ENCODE measurements at places on chromosomes 1 and 21.

DNA sequence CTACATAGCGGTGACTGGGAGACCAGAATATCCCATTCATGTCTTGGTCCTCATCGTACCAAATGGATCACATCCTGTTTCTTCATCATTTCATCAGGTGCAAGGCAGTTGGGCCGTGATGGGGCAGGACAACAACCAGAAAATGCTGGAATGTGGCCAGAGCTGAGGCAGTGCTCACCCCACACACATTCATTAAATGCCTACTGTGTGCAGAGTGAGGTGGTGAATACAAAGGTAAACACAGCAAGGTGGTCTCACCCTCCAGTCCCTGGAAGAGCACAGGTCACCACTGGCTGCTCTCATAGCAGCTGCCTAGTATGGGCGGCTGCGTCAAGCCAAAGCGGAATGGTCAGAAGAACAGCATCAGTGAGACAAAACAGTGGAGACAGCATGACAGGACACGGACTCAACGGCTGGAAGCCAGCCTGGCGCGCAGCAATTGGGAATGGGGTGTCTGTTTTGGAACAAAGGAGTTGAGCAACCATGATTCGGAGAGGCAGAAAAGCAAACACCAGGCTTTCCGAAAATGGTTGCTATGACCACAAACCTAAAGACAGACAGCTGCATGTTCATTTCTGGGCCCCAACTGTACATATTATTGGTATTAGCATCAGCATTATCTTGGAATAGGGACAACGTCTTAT lies 5.6 kb upstream of the ADAMTSL4 start:
- DNase-seq = no peak

DNA sequence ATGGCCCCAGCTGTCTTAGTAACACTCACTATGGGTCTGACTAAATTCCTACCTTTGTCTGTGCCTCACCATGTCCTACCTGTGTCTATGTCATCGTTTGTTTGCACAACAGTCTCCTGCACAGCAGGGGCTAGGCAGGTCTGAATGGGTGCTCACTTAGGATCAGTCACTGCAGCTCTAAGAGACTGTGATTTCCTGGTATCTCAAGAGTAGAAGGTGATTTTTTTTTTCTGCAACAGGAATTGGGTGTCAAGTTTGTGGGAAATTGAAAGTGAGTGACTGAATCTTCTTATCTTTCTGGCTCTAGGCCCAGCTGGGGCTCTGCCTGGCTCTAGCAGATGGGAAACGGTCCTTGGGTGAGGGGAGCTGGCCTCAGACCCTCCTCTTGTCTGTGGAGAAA lies 46.4 kb upstream of the TRABD2B start:
- DNase-seq = no peak

DNA sequence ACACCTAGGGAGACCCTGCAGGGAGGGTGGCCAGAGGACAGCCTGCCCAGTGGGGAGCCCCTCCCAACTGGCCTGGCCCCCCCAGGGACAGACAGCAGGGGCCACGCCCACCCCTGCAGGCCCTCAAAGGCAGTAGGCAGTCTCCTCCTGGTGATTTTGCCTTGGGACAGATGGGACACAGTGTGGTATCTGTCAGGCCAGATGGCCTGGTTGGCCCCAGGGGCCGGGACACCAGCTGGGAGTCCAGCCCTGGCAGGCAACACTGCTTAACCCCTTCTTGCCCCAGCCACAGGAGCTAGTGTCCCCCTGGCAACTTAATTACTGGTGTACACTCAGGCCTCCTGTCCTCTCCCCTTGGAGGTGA lies 17.8 kb downstream of the IFFO2 start:
- DNase-seq = no peak

DNA sequence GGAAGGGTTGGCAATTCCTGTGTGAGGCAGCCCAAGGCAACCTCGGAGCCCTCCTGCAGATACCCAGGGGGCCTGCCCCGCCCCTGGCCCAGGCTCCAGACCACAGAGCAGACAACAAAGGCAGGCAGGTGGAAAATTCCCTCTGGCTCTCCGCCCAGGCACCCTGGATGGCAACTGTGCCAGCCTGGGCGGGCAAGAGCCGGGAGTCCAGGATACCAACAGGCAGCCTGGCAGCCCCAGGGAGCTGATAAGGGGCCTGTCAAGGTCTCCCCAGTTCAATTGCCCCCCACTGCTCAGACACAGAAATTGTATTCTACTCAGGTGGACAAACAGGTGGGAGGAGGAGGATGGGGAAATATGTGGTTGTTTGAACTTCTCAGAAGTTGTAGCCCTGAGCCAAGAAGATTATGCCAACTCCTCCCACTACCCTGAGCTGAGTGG lies 15.4 kb upstream of the GPR37L1 start:
- peak; percentile 66 for DNase-seq

- DNase-seq = no peak
Observed at GRCh38 chr21:41750051-41750450, 16.8 kb downstream of the RIPK4 start.

DNA sequence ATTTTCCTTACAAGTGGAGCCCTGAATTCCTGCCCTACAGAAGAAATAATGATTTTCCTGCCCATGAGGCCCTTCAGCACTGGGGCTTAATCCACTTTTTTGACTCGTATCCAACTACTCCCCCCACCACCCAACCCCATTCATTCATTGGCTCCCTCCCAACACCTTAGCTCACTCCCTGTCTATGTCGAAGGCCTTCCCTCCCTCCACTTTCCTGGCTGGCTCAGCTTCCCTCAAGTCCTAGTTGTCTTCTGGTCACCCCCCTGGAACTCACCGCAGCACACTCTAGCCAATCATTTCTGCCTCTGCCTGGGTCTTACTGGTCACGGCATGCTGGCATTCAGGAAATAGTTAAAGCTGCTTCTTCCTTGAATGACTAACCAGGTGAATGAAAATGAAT lies 118.9 kb downstream of the PGBD5 start:
- DNase-seq = no peak

- no peak for DNase-seq
Observed at GRCh38 chr1:156751451-156751756, at the start of gene HDGF. HDGF (minus strand) TSS chr1:156751675; CDS start chr1:156751429, 246 bp downstream.

GRCh38 chr1:26582836-26583460 lies 53.4 kb downstream of the RPS6KA1 start:
- DNase-seq = peak; percentile 84

GRCh38 chr1:27031235-27032118 lies 18.8 kb upstream of the TENT5B start:
- peak; percentile 75 for DNase-seq

DNA sequence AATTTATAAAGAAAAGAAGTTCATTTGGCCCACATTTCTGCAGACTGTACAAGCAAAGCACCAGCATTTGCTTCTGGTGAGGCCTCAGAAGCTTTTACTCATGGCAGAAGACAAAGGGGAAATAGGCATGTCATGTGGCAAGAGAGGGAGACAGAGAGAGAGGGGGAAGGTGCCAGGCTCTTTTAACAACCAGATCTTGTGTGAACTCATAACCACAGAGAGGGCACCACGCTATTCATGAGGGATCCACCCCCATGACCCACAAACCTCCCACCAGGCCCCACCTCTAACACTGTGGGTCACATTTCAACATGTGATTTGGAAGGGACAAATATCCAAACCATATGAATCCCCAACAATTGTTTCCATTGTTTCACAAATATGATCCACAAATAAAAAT lies 467.9 kb downstream of the SIPA1L2 start:
- no peak for DNase-seq

GRCh38 chr1:207815913-207816291 lies 64.0 kb downstream of the CD46 start:
- DNase-seq = peak; percentile 24

GRCh38 chr1:99331636-99332035 lies 67.3 kb downstream of the PLPPR4 start:
- no peak for DNase-seq

DNA sequence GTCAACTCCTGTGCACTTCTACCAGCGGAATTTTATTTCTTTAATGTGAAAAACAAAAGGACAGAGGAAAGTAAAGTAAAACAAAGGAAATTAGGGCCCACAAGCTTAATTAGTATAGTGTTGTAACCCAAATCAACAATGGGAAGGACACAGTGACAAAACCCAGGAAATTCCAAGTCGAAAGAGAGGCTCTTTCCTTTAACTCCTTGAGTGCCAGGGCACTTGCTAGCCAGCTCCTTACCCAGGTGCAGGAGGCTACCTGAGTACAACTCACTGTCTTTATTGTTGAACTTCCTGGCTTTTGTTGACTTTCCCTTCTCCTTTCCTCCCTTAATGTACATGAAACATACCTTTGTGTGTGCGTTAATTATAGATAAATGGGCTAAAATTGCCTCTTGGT lies 55.0 kb downstream of the PEX14 start:
- DNase-seq = no peak

DNA sequence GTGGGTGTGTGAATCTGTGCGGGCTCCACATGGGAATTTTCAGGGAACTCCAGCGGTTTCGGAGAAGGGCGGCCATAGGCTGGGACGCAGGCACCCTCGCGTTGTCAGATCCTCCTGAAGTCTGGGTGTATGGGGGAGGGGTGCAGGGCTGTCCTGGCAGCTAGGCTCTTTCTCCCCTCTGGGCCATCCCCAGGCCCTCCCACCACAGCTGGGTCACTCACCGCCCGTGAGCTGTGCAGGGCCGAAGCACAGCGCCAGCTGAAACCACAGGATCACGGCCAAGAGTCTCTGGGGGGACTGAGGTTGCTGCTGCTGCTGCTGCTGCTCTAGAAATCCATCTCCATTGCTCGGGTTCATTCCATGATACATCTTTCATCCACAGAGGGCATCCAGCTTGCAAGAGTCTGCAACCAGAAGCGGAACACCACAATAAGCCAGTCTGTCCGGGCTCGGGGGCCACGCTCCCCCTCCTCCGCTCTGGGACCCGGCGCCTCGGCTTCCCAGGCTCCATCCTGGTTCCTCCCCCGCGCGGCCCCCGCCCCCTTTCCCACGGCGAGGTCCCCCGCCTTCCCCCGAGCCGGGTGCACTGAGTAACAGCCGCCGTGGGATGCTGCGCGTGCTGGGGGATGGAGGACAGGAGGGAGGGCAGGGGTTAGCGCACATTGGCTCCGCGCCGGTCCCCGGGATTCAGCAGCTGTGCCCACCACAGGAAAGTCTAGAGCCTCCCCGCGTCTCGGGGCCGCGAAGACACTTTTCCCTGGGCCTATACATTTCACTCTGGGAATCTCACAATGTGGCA lies 720 bp downstream of the SUSD4 start:
- no peak for DNase-seq

GRCh38 chr1:154179946-154180687 lies 11.8 kb downstream of the TPM3 start:
- no peak for DNase-seq

- DNase-seq = no peak
Observed at GRCh38 chr1:221856228-221857093, 114.6 kb upstream of the DUSP10 start.

DNA sequence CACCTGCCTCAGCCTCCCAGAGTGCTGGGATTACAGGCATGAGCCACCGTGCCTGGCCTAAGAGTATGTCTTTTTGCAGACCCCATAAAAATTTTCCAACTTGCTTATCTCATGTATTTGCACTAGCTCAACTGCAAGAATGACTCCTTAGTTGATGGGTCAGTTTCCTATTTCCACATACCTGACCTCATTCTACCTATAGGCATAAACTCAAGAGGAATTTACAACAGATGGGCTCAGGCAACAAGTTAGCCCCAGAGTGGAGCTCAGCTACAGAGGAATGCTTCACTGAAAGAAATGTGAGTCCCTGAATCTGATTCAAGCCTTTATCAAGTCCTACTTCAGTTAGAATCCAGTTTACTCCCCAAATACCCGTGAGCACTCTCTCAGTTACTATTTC lies 5.3 kb upstream of the SLC37A1 start:
- DNase-seq = no peak

DNA sequence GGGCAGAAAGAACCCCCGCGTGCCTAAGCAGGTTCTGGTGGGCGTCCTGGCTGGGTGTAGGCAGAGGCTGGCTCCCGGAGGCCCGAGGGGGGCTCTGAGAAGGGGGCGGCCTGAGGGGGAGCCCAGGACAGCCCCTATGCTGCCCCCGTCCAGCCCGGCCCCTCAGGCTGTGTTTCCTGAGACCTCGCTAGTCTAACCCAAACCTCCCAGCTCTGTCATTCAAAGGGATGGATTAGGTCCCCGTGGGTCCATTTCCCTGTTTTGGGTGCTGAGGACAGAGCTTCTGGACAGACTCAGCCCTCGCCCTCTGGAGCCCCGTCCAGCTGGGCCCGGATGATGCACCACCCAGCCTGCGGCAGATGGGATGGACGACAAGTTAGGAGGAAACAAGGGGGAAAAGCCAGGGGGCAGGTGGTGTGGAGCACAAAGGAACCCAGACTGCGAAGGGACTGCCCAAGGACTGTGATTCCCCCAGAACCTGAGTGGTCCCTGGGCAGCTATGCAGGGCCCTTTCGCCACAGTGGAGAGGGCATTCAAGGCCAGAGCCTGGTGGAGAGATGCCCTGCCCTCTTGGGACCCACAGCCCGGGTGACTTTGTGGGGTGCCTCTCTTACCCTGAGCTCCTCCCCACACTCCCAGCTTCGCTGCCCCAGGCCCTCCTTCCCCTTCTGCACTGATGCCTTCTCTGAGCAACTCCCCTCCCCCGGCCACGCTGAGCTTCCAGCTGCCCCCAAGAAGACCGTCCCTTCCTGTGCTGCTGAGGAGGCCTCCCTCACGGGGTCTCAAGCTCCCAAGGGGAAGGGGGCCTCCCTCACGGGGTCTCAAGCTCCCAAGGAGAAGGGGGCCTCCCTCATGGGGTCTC lies 2.8 kb downstream of the HES4 start:
- no peak for DNase-seq

GRCh38 chr1:184365699-184366098 lies 21.1 kb upstream of the C1orf21 start:
- DNase-seq = no peak

DNA sequence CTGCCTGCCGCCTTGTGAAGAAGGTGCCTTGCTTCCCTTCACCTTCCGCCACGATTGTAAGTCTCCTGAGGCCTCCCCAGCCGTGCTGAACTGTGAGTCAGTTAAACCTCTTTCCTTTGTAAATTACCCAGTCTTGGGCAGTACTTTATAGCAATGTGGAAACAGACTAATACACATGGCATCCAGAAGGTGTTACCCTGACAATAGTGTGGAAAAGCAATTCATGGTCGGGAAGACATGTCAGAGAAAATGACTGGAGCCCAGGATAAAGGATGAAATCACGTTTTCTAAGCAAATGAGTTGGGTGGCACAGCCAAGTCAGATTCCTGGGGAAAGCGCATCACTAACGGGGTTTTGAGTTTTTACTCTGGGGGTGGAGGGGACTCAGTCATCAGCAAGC lies 76.4 kb downstream of the HLCS start:
- no peak for DNase-seq

DNA sequence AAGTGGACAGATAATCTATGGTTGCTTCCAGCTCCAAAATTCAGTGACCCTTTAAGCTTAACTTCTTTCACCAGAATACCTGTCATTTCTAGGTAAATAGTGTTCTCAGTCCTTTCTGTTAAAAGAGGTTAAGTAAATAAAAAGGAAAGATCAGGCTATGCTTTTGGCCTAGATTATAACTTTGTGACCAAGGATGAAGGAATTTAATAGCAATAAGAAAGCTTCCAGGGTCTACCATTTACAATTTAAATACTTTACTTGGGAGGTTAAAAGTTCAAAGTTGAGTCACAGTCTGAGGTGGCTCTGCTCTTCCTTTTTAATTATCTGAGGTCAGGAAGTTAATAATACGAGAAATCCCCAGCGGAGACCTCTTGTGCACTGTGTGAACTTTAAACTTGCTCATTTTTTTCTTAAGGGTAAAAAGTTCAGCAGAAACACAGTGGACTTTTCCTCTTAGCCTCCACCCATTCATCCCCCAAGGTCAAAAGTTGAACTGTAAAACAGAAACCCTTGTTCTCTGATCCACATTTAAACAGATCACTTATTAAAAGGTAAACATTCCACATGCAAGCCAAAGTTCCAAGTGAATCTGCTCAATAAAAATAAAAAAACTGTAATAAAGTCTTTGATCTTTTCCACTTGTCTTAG lies 187.1 kb downstream of the NRIP1 start:
- DNase-seq = peak; percentile 42

Data from ACHN (cell line).